ENCODE measurements at places on chromosomes 5 and 9.

- no peak for DNase-seq
These were observed 4.5 kb downstream of the SNX30 start for GRCh38 chr9:112755016-112755427.

GRCh38 chr9:124008303-124008693 is 3.3 kb upstream of the LHX2 start:
- no peak for DNase-seq

DNA sequence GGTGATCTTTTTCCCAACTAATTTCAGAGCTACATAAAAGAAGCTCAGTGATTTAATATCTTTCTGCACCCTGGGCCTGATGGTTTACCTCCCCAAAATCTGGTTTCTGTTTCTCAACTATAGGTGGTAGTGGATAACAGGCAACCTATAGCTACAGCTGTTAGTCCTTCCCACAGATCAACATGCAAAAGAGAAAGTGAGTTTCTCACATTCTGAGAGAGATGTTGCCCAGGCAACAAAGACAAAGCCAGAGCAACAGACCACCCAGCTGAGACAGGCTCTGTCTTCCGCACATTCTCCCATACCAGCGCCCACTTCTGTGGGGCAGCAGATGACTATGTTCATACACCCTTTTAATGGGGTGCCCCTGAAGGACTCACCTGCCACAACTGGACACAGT is 40.7 kb upstream of the PPP2R2B start:
- DNase-seq, result no peak

GRCh38 chr9:84711398-84711777 is 41.9 kb downstream of the NTRK2 start:
- no peak for DNase-seq

DNA sequence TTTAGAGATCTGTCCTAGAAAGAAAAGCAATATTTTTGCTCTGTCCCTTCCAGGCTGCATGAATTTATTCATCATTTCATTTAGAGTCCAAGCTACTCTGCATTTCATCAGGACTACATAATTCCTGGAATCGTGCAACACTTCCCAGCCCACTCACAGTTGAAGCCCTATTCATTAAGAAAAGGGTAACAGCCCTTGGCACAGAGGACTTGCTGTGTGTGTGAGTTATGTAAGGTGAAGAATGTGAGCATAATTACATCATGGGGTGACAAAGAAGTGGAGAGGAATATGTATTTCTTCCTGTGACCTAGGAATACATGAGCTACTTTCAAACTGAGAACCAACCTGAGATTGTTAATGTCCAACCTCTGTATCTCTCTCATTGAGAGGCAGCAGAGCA is 317.4 kb downstream of the ARHGEF28 start:
- no peak for DNase-seq

DNA sequence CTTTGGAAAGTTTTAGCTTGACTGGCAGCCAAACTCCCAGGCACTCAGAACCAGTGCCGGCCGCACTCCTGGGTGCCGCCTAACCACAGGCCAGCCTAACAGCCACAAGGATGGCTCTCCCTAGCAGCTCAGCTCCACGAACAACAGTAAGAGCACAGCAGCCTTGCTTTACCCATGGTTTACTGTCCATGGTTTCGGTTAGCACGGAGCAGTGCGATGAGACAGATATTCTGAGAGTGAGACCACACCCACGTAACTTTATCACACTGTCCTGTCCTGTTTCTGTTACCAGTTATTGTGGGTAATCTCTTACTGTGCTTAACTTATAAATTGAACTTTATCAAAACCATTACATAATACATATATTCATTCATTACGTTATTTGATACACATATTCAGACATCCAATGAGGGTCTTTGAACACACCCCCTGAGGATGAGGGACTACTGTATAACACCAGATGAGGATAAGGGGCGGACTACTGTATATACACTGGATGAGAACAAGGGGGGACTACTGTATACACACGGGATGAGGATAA is 12.4 kb downstream of the CLPTM1L start:
- no peak for DNase-seq

DNA sequence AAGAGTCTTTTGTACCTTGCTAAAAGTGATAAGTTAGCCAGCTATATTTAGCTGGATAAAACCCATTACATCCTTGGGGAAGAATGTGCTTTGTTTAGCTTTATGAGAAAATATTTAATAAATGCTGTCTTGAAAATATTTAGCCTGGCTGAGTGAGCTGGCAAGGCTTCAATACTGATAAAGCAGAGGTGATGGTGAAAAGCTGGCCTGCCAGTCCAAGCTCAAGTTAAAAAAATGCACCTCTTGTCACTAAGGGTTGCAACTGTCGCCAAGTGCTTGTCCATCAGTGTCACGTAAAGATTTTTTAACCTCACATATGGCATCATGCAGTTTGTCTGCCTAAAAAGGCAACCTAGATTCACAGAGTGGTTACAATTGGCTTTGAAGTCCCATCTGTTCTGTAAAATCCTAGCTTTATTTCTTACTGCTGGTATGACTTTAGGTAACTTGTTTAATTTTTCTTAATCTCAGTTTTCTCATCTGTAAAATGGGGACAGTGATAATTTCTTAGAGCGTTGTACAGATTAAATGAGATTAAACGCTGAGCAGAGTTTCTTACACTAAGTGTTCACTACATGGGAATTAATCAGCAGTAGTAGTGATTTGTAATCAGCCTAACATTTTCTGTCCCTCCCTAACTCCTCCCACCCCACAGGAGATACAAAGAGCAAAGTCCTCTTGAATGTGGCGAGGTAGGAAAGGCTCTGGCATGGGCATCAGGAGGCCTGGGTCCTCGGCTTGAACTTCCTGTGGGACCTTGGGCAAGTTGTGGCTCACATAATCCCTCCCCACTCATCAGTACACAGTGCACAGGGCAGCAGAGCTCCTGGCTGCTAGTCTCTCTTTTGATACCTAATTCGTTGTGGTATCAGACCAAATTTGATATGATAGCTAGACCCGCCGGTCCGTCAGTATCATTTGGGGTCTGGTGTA is 48.7 kb downstream of the PIK3R1 start:
- DNase-seq, result no peak

- DNase-seq, result peak; percentile 46
These were observed 77.4 kb downstream of the OTULIN start for GRCh38 chr5:14741801-14742440.

DNA sequence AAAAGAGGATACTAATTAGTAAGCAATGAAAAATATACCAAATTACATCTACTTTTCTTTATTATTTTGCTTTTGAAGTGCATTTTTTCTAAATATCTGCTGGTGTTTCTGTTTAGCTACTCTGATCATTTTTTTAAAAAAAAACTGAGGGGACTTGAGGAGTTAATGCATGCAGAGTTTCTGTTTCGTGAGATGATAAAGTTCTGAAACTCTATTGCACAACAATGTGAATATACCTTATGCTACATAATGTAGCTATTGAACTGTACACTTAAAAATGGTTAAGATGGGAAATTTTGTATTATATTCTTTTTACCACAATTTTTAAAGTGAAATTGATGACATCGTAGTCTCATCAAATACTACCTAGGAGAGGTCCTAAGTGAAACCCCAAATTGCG is 288.3 kb upstream of the NR4A3 start:
- no peak for DNase-seq

DNA sequence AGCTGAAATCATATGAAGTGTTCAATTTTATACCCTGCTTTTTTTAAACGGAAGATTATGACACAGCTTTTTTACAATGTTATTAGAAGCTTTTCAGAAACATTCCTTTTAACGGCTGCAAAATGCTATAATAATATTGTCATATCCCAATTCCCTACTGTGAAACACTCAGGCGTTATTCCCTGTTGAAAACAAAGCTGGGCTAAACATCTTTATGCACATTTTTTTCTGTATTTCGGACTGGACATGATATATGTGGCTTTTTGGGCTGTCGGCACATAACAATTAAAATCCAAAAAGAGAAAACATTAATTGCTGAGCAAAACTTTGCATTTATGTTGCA is 12.0 kb upstream of the CTSL start:
- no peak for DNase-seq

- no peak for DNase-seq
These were observed 543.1 kb downstream of the KIF4B start for GRCh38 chr5:155556700-155557099.

DNA sequence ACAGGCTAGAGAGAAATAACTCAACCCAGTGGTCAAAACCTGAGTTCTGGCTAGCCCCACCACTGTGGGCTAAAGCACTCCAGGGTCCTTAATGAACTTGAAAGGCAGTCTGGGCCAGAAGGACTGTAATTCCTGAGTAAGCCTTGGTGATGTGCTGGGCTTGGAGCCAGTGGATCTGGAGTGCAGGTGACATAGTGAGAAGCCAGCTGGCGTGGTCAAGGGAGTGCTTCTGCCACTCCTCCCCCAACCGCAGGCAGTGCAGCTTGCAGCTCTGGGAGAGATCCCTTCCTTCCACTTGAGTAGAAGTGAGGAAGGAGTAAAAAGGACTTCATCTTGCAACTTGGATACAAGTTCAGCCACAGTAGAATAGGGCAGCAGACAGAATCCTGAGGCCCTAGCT is 424.0 kb downstream of the CDH18 start:
- no peak for DNase-seq

DNA sequence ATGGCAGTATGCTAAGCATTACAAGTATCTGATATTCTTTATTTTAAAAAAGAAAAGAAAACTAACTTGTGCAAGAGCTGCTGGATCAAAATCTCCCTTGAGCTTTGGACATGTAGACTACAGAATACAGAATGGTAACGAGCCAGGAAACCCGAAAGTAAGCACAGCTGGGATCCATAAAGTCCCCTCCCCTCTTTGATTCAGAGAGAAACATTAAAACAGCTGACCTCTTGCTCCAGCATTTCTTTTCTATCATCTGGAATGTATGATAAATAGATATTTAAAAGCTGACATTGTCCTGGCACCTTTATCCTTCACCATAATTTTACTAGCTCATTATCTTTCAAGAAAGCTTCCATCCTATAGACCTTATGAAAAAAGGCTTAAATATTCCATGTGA is 28.2 kb upstream of the LPAR1 start:
- DNase-seq, result no peak

GRCh38 chr9:22463205-22463604 is 16.6 kb downstream of the DMRTA1 start:
- no peak for DNase-seq

GRCh38 chr9:18343784-18344183 is 130.2 kb upstream of the ADAMTSL1 start:
- no peak for DNase-seq

DNA sequence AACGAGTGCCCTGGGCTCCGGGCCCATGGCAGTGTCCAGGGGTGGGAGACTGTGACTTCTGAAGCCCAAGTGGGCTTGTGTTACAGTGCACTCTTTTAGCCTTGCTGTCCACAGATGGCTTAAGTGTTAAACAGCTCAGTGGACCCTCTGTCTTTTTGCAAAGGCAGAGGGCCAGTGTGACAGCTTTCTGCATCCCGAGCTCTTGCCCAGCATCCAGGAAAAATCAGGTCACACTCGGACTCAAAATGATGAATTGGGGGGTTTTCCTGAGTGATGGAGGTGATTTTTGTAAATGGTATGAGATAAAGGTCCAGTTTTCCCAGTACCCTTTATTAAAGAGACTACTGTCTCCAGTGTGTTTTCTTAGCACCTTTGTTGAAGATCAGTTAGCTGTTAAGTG is 321.3 kb upstream of the GRAMD2B start:
- DNase-seq, result no peak

DNA sequence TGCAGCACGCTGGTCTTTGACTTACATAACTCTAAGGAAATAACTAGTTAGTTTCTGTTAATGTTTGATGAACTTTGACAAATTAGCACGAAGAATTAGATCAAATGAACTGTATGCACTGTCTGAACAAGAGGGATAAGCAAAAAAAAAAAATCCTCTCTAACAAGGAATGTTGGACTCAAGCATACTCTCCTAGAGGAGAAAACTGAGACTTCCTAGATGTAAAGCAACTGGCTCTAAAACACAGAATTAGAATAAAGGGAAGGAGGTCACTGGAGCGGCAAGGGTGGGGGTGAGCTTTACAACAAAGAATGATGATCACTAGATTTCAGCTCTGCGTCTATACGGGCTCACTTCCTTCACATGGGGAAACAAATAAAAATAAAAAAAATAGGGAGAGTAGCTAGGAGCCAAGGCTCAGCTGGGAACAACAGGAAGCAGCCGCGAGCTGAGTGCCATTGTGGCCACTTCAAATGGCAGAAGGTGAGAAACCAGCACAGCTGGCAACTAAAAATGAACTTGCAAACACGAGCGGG is 48.7 kb upstream of the CEMIP2 start:
- no peak for DNase-seq

GRCh38 chr5:169856571-169856970 is 123.7 kb downstream of the INSYN2B start:
- DNase-seq, result no peak

DNA sequence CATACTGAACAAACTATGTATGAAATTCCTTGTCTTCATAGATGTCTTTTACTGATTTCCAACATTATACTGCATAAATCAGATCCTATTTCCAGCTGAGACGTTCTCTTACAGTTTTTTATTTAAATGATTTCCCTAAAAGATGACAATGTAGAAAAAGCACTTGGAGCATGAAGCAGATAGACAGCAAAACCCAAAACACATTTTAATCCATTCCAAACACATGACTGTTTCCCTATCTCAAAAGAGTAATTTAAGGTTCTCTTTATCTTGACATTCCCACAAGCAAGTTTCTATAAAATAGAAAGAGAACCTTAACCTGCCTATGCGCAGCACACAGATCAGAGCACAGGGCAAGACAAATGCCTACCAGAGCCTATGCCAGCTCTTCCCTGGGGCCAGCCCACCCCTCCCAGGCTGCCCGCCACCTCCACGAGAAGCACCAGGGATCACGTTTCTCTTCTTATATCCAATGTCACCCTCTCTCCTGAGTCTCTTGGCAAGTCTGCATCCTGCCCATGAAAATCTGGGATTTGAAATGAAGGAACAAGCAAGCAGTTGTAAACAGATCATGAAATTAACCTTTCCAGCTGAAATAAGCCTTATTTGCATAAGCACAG is 52.4 kb downstream of the RETREG1 start:
- no peak for DNase-seq

GRCh38 chr5:19546521-19546920 is 441.5 kb downstream of the CDH18 start:
- DNase-seq, result no peak

GRCh38 chr9:104747245-104747564 is 278 bp upstream of the NIPSNAP3A start:
- no peak for DNase-seq

DNA sequence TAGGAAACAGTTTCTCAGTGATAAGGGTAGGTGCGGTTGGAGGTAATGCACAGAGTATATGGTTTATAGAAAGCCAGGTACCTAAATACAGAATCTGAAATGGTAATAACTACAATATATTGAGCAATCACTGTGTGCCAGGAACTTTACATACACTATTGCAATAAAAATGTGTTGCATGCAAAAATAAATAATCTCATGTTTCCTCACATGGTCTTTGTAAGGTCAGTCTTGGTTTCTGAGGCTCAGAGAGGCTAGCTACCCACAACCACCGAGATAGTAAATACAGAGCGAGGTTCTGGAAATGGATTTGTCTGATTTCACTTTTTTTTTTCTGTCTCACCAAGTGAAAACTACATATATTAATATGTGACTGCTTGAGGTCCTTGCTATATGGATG is 128.9 kb downstream of the CAMK4 start:
- no peak for DNase-seq

GRCh38 chr5:170451747-170452365 is 52.0 kb upstream of the KCNIP1 start:
- no peak for DNase-seq

GRCh38 chr9:120893611-120894307 is 16.8 kb upstream of the PHF19 start:
- DNase-seq, result no peak
